DMS53 (cell line): ENCODE measurements at places on chromosomes 1 and 21.

- DNase-seq, result peak; percentile 23
Measured at GRCh38 chr1:166189126-166189525, 22.3 kb upstream of the FAM78B start.

DNA sequence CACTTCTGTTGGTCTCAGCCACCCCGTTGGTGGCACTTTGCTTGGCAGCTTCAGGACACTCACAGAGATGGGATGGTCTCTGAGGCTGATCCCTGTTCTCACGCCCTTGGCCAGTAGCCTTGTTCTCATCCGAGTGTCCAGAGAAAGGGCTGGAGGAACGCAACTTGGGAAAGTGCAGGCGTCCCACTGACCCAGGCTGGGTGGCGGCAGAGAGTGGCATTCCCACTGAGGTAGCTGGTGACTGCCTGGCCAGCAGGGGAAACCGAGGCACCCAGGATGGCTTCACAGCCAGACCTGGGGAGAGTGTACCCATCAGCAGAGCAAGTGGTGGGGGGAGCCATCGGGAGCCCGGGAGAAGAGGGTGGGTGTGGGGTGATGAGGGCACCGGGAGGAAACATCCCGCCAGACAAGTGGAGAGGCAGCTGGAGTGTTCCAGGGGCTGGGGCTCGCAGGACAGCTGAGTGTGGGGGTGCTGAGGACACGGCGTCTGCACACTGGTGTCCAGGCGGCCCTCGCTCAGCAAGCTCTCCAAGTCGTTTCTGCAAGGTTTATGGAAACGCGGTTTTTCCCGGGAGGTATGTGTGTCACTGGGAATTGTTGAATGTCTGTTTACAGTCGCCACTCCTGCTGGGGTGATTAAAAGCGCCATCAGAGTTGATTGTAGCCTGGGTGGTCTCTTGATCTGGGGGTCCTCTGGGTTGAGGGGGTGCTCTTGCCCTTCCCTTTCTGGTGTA, 97.8 kb downstream of the SIK1 start:
- DNase-seq, result no peak

GRCh38 chr1:167746013-167746672, 24.4 kb downstream of the MPZL1 start:
- DNase-seq, result no peak

DNA sequence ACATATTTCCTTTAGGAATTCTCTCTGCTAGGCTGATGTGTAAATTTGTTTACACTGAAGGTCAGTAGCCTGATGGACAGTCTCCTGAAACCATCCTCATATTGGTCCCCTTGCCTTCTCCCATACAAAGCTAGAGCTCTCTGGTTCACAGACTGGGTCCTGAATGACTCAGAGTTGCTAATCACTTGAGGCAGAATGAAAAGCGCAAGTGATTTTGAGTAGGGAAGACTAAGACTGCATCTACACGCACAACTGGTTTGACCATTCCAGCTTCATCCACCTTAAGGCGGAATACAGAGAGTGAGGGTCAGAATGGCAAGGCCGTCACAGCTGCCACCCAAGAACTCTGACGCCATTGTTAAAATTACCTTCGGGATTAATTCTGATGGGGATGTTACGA, 70.2 kb upstream of the KIF26B start:
- peak; percentile 23 for DNase-seq

DNA sequence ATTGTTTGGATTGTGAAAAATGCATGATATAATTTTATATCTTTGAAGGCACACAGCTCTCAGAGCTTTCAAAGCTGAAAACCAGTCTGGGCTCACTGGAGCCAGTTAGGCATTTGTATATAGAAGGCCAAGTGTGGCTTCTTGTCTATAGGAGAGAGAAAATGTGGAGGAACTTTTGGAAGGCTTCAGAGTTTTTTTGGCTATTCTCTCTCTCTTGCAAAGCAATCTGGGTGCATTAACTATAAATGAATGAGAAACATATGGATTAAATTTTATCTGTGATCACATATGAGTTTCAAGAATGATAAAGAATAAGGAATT, 216.7 kb upstream of the HOOK1 start:
- no peak for DNase-seq

DNA sequence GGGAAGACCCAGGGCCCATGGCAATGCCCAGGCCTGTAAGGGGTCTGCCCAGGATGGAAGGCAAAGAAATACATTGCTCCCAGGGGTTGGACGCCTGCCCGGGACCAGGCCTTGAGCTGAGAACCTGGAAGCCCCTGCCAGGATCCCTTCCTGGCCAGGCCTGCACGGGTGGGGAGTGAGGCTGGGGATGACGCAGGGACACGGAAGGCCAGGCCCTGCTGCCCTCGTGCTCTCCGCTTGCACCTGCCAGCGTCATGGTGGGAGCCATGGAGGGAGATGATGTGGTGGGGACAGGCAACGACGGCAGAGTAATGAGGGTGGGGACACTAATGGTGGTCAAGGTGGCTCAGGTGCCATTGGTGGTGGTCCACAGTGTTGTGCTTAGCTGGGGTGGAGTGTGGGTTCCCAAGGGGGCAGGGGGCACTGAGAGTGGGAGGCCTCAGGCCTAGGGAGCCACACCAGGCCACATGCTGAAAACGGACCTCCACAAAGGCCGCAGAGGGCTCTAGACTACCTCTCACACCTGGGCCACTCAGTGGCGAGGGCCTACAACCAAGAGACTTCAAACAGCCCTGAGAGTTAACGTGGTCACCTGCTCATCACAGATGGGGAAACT, 4.3 kb downstream of the HES3 start:
- DNase-seq, result no peak

DNA sequence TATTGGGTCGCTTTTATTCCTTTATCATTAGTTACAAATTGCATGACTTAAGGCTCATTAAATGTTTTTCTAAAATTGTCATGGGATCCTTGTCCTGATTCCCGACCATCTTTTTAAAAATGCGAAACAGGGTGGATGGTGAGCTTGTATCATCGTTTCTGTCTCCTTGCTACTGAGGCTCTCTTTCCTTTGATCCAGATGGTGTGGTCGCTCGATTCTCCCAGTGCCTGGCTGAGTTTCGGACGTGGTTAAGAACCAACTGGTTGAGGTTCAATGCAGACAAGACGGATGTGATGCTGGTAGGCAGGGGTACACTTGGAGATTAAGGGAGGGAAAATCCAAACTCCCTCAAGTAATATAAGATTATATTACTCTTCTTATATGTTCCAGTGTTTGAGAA, 1.2 kb downstream of the MIER1 start:
- DNase-seq, result peak; percentile 63

GRCh38 chr1:208234721-208235120, 9.5 kb downstream of the PLXNA2 start:
- peak; percentile 85 for DNase-seq

GRCh38 chr1:189431447-189431846, 1046.2 kb downstream of the BRINP3 start:
- DNase-seq, result no peak

DNA sequence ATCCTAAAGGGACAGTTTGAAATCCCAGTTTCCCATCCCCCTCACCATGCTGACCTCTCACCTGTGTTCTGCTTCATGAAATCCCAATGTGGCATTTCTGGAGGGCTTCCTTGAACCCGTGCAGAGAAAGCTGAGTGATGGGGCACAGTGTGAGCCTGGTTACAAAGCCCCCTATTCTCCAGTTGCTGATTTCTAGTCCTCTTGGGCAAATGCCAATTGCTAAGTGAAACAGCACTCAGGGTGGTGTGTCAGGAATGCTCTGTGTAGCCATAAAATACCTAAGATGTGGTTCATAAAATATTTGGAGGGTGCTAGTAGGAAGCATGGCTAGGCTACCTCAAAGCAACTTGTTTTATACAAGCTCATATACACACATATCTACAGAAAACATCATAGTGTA, 32.0 kb downstream of the SUSD4 start:
- DNase-seq, result no peak

- no peak for DNase-seq
Measured at GRCh38 chr1:64711266-64711665, 33.6 kb upstream of the RAVER2 start.

DNA sequence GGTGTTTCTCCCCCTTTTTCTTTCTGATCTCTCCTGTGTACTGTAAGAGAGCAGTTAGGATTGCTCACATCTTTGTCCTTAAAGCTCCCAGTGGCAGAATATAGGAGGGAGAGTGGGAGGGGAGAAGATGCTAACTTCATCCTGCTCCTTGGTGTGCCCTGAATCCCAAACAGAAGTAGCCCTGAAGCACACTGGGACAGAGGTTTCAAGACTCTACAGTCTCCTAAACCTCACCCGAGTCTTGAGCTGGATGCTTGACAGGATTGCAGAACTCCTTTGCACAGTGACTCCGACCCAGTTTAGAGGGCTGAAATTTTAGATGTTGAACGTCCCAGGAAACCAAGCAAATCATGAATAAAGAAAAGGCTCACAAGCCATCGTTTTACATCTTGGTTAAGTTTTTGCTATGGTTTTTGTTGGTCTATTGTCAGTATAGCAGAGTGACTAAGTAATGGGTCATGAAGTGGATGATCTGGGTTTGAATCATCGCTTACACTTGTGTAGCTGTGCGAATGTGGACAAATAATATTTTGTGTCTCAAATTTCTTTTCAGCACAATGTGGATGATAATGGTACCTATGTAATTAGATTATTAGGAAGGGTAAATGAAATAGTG, 37.5 kb downstream of the XCL2 start:
- peak; percentile 35 for DNase-seq

- DNase-seq, result no peak
Measured at GRCh38 chr1:228213917-228214808, 6.3 kb downstream of the OBSCN start.

GRCh38 chr21:45322231-45322959, 34.7 kb upstream of the POFUT2 start:
- peak; percentile 9 for DNase-seq

DNA sequence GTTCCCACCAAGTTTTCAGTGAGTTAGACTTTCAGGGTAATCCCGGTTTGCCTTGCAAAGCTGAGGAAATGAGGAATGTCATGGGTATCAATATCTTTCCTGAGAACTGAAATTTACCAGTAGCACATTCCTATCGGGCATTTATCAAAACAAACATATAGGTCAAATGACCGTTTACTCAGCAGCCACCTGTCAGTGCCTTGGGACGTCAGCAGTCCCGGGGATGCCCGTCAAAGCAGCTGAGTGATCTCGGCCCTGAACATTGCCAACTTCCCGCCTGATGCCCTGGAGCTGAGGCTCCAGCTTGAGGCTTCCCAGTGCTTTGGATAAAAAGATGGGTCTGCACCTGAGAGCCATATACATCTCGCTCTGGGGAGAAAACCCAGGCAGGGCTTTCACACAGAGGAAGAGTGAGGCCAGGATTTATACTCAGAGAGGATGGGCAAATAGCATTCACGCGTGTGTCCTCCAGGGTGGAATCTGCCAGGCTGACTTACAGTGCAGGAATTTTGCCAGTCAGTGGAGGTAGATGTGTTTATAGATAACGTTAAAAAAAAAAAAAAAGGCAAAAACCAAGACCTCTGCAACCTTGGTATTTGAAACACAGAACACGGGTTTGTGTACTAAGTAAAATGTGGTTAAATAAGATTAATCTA, 435.7 kb upstream of the VAMP3 start:
- peak; percentile 48 for DNase-seq

DNA sequence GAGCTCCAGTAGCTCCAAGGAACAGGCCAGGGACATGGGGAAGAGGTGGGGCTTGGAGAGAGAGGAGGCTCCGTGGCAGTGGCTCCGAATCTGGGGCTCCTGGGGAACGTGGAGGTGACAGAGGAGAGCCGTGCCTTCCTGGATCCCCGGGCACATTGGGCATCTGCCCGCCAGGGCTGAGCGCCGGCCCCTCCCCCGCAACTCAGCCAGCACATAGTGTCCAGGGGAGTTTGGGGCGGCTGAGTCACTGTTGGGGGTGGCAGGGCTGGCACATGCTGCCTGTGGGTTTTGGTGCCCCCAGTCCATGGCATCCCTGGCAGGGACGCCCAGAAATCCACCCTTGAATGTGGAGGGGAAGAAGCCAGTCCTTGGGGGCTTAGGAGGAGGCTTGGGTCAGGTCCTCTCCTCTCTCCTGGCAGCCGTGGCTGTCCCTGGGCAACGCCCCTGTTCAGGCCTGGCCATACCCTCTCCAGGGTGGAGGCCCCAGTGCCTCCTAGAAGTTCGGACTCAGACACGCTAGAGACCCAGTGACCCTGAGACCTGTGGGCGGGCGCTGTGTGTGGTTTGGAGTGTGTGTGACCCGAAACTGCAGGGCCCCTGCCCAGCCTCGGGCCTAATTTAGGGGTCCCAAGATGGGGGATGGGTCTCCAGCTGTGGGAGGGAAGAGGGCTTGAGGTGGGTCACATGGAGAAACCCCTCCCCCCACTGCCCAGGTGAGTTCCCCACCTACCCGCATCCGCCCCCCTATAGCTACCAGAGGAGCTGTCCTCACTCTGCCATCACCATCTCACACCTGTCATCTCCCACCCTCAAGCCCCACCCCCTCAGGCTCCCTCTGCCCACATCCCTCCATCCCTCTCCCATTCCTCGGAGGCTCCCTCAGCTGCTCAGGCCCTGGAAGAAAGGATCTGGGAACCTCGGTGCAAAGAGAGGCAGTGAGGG, 1.6 kb downstream of the HSPB7 start:
- no peak for DNase-seq

DNA sequence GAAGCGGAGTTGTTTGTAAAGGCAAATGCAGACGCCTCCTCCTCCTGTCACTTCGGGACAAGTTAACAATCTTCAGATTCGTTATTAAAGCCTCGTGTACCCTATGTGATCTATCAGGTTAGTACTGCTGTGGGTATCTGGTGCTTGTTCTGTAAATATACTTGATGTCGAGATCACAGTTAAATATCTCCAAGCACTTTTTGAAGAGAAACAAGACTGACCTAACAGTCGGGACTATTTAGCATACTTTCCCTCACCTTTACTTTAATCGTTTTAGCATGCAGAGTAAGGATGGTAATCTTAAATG, 710 bp downstream of the KLHL20 start:
- DNase-seq, result no peak

DNA sequence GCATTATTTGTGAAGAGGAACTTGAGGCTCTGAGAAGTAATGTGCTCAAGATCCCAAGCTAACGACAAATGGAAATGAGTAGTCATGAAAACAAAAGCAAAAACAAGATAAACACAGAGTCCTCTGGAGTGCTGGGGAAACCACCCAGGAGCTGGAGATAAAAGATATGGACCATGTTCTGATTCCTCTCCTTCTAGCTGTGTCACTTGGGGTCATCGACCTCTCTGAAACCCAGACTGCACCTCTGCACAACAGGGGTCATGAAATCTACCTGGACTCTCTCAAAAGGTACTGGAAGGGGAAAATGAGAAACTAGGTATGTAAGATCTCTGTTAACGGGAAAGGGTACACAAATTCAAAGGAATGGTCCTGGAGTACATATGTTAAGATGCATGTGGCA, 6.5 kb downstream of the PGLYRP4 start:
- DNase-seq, result no peak

GRCh38 chr1:48003741-48004531, 6.8 kb upstream of the TRABD2B start:
- peak; percentile 30 for DNase-seq
